ENCODE measurements at places on chromosomes 3 and 15.

GRCh38 chr3:66304293-66304692 lies 83.5 kb downstream of the SLC25A26 start:
- DNase-seq: no peak

DNA sequence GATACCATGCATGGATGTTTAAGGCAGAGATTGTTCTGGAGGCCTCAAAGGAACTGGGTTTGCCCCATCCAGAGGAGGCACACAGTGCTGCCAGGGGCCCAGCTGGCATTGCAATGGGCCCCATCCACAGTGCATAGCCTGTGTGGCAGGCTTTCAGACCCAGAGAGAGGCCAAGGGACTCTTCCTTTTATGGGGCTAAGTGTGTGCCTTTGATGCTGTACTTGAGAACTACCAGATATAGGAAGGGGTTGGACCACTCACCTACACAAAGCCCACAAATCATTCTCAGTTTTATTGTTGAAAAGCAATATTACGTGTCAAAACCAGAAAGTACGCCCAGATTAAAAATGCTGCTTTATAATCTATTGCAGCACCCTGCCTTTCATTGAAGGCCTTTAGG lies 134.9 kb downstream of the EPHB1 start:
- DNase-seq: no peak

- DNase-seq: peak; percentile 58
Measured at GRCh38 chr3:8972639-8973038, 9.4 kb upstream of the RAD18 start.

- DNase-seq: no peak
Measured at GRCh38 chr3:140695361-140696061, 17.6 kb downstream of the TRIM42 start.

DNA sequence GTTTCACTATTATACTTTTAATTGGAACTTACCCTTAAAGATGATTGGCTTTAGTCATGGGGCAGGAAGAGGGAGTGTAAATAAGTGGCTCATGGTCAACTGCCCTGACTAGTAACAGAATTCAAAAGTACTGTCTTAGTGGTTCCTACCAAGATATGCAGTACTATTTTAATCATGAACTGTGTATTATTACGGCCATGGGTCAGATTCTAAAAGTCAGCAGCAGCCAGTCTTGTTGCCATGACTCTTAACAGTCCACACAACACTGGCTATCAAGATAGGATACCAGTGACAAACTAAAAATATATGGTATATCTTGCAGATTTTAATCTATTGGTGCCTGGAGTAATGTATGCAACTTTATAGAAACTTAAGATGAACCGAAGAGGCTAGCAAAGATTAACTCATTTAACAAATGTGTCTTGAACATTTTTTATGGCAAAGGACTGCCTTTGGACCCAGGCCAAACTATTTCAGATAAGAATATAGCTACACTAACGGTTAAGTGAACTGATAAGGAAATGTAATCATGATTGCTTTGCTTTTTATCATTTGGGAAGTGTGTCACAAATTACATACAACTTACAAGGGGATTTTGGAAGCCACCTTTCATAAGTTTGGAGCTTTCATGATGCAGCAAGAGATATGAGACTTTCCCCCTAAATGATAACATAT lies 163.7 kb downstream of the TCF12 start:
- no peak for DNase-seq

DNA sequence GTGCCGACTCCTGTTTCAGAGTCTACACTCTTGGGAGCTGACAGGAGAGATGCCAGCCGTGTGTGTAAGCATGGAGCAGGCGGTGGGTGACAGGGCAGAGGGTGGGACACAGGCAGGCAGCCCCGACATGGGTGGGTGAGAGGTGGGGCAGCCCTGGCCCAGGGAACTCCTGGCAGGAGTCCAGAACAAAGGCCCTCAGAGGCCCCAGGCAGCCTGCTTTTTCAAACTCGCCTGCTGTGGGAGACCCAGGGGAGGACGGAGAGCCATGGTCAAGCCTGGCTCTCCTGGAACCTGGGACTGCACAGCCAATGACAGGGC lies 29.3 kb upstream of the SLC41A3 start:
- no peak for DNase-seq

DNA sequence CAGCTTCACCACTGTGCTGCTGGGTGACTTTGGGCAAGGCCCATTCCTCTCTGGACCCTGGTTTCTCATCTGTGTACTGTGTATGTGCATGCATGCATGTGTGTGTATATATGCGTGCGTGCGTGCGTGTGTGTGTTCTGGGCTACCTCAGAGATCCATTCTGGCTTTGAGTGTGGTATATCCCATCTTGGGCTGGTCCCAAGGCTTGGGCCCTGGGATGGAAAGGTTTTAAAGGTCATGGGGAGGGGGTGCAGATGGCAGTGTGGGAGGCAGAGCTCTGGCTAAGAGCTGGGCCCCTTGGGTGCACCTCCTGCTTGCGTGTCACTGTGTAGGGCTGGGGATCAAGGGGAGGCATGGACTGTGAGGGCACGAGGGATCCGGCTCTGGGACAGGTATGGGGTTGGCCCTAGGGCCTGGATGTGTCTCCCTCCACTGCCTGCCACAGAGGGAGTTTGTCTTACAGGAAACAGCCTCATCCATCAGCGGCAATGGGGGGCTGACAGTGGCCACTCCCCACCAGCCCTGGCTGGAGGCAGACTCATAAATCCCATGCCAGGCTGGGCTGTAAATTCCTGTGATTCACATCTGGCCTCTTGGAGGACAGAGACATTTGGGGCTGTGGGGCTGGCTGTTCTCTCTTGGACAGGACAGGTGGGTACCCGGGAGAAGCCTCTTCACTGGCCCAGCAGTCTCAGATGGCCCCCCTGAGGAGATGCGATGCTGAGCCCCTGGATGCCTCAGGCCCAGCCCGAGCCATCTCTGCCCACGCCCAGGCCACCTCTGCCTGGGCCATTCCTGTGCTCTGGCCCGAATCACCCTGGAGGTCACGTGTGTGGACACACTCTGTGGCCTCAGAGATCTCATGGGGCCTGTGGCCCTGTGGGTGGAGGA lies 21.4 kb upstream of the CSPG4 start:
- DNase-seq: no peak

DNA sequence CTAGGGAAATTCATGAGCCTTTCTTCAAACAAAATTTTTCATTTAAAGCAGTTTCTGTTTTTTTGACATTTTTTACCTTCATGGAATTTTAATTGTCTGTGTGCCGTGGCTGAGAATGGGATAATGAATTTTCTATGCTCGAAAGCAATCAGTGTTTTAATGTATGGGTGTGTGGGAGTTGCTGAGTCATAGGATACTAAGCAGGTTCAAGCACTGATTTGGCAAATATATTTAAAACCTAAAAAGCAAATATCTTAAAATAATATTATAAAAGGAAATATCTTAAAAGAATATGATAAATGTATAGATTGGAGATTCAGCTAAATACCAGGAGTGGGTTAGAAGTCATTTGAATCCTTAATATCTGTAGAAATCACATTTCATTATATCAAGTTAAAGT lies 173.6 kb upstream of the LRRFIP2 start:
- no peak for DNase-seq

GRCh38 chr3:175260145-175260794 lies 401.1 kb downstream of the NAALADL2 start:
- no peak for DNase-seq

DNA sequence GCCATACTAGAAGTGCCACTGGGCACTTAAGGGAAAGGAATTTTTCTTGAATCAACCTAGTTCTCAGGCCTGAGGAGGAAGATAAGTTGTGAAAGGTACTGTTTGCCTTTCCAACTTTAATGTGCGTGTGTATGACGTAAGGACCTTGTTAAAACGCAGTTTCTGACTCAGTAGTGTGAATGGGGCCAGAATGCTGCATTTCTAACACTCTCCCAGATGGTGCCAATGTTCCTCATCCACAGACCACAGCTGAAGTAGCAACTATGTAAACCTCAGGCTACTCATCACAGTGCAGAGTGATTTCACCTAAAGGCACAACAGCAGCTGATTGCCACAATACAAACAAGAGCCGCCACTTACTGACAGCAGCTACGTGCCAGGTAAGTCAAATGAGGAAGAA lies 103.6 kb downstream of the OTOL1 start:
- DNase-seq: peak; percentile 34

DNA sequence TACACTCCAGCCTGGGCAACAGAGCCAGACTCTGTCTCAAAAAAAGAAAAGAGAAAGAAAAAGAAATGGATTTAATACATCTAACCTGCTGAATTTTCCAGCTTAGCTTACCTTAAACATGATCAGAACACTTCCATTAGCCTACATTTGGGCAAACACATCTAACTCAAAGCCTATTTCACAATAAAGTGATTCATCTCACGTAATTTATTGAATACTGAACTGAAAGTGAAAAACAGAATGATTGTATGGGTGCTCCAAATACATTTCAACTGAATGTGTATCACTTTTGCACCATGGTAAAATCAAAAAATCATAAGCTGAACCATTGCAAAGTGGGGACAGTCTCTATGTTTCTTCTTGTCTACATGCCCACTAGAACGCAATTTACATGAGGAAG lies 9.0 kb downstream of the PIK3R4 start:
- no peak for DNase-seq

GRCh38 chr15:80999623-81000036 lies 1.1 kb upstream of the TLNRD1 start:
- DNase-seq: peak; percentile 38

- DNase-seq: no peak
Measured at GRCh38 chr3:149575961-149576564, 81.8 kb downstream of the WWTR1 start.

- DNase-seq: no peak
Measured at GRCh38 chr15:33089878-33090757, 104.4 kb downstream of the FMN1 start.

GRCh38 chr3:165778456-165778855 lies 58.8 kb downstream of the BCHE start:
- no peak for DNase-seq

DNA sequence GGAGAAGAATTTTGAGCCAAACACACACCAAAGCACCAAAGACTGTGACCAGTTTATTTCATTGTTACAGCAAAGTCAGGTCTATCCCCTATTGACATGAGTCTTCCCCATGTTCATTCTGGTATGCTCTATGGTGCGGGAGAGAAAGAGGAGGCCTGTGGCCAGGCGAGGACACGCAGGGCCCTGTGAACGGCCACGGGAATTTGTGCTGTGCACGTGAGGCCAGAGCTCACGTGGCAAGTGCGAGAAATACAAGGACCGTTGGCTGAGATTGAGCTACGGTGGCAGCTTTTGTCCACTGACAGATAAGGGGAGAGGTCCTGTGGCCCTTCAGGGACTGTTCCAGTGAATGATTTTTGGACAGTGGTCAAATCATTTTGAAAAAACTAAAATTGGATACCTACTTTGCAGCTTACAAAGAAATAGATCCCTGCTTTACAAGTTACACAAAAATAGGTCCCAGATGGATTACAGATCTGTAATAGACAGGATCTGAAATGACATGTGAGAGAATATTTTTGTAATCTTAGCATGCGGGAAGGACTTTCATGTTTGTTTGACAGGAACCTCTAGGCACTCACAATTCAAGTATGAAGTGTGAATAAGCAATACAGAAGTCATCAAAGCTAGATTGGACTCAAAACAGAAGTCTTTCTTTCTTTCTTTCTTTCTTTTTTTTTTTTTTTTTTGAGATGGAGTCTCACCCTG lies 9.2 kb downstream of the ZSCAN2 start:
- DNase-seq: no peak

- no peak for DNase-seq
Measured at GRCh38 chr3:126054870-126055269, 29.1 kb downstream of the SLC41A3 start.

DNA sequence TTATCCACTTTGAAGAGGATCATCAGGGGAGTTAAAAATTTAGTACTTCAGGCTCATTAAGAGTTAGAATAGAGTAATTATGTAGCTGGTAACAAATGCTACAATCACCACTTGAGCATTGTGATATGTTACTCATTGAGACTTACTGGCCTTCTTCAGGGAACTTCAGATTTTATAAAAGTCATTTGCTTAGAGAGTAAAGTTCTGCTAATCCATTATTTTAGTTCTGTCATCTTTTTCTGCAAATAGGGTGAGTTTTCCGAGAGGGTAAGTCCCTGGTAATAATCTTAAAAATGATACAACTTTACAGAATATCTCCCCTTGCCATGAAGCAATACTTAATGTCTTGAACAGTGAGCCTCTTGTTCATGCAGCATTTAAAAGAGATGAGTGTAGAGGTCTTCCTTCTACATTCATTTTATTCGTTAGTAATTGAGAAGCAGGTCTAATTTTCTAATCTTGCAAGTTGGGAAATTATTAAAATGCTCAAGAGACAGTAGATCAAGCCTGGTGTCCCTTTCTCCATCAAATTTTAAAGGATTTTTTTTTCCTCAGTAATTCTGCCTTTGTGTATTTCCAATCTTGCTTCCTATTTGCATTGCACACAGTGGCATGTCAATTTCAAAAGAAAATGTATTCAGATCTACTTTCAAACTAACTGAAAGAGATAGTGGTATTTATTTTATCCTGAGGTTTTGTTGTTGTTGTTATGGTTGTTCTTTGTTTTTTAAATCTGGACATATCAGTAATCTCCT lies 52.6 kb downstream of the MBNL1 start:
- DNase-seq: no peak

GRCh38 chr15:36999778-37000177 lies 100.6 kb downstream of the MEIS2 start:
- no peak for DNase-seq

DNA sequence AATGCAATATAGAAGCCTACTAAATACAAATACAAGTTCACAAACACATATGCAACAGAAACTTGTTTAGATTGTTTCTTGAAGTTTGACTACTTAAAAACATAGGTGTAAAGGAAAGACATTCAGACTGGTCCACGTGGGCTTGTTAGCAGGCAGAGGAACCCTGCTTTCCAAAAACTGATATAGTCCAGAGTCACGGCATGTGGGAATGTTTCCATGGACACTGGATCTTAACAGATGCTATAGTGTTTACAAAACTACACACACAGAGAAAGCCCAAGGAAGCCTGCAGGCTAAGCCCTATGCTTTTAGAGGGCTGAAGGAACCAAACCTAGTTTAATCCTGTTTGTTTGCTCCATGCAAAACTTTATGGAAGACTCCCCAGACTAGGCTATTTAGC lies 45.2 kb upstream of the LRRC58 start:
- peak; percentile 11 for DNase-seq

GRCh38 chr3:130895690-130896488 lies 2.0 kb downstream of the ATP2C1 start:
- DNase-seq: no peak

DNA sequence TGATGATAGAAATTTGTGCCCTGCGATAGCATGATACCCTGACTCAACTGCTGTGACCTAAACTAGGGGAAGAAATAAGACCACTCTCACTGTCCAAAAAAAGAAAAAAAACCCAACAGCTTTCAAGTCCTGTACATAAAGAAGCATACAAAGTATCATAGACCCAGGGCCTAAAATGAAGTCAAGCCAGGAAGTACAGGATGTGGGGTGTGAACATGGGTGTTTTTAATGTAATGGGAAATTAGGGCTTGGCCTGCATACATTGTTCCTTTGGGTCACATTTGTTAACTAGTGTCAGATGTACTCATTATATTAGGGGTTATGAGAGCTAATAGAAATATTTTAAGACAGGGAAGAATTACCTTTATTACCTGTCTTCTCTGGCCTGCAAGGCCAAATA lies 200.5 kb upstream of the BHLHE40 start:
- DNase-seq: no peak

- DNase-seq: no peak
Measured at GRCh38 chr3:177589911-177590381, 392.7 kb upstream of the TBL1XR1 start.

All from T47D (cell line).